ENCODE measurements at places on chromosomes 3 and 15. TPM values are rescaled to one million over a fixed set of nuclear protein-coding genes. Genes with fewer than 3 reads are reported as not detected.

DNA sequence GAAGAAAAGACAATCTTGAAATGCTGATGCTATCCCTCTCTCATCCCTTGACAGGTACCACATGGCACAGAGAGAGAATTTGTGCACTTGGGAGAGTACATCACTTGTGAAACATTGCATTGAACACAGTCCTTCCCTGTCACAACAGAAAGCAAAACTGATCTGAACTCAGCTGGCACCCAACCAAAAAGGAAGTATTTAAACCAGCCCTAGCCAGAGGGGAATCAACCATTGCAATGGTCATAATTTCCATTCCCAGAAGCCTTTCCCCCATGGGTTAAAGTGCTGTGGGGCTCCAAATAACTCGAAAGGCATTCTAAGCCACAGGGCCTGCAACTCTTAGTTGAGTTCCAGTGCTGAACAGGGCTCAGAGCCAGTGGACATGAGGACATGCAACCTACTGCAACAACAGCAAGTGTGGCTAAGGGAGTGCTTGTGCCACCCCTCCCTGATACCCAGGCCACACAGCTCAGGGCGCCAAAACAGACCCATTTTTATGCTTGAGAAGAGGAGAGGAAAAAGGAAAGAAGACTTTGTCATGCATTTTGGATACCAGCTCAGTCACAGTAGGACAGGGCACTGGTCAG, 530.8 kb upstream of the BCHE start:
- no peak for DNase-seq

Gene GP9
- 2.4 TPM for polyA plus RNA-seq

- DNase-seq: no peak
Observed at GRCh38 chr15:98855067-98855814, 152.4 kb downstream of the PGPEP1L start.

Gene ITIH1
- polyA plus RNA-seq: 0.15 TPM

Gene EPHA3
- 12.1 TPM for polyA plus RNA-seq

Gene CSTA
- polyA plus RNA-seq: 0.83 TPM

- no peak for DNase-seq
Observed at GRCh38 chr3:111882799-111883198, 23.7 kb downstream of the PHLDB2 start.
